Natural killer cell (primary cell): ENCODE measurements at places on chromosomes 7 and 10.
A peak's percentile ranks its signal among the peaks of the same experiment; 100 is the strongest.

GRCh38 chr7:82044497-82045080, 274.7 kb upstream of the HGF start:
- no peaks in the 10 kb centered on the region for H3K27me3 ChIP-seq
- no peaks in the 10 kb centered on the region for H3K36me3 ChIP-seq
- H3K4me1 ChIP-seq = no peaks in the 10 kb centered on the region
- no peak overlapping the region for H3K4me3 ChIP-seq
- no peak for DNase-seq
- H3K27ac ChIP-seq = no peak overlapping the region

DNA sequence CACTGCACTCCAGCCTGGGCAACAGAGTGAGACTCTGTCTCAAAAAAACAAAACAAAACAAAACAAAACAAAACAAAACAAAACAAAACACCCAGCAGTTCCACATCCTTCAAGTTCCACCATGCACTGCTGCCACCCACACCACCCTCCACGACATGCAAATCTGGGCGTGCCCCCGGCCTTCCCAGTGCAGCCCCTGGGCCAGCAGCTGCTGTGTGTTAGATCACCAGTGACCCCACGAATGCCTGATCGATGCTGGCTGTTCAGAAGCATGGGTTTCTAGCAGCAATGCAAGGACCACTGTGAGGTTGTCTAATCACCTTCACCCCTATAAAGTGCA, 36.3 kb downstream of the ELFN1 start:
- H3K27me3 ChIP-seq = no peaks in the 10 kb centered on the region
- H3K27ac ChIP-seq = no peak overlapping the region
- H3K36me3 ChIP-seq = no peaks in the 10 kb centered on the region
- no peak for DNase-seq
- H3K4me1 ChIP-seq = no peaks in the 10 kb centered on the region

DNA sequence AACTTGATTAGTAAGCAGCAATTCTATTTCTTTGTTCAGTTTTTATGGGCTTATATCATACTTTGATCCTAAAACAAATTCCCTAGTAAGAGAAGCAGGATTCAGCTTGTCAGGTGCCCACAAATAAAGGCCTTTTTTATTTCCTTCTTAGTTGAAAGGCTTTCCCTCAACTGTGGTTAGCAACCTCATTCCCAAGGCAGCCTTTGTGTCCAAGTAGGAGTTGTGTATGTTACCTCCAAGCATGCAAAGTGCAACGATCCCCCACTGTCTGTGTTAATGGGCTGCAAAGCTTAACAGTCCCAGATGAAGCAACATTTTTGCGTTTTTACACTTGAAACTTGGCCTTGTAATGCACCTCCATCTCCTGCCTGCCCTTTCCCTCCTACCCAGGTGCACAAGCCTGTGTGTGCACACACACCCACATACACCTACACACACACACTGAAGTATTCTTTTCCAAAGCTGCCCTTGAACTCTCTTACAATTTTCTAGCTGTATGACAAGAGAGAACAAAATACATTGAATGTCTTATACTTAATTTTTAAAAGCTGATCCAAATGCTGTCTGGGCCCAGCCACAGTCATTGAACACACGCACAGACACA, 278.2 kb downstream of the SNX13 start:
- no peaks in the 10 kb centered on the region for H3K4me1 ChIP-seq
- H3K4me3 ChIP-seq = no peak overlapping the region
- no peak for DNase-seq

DNA sequence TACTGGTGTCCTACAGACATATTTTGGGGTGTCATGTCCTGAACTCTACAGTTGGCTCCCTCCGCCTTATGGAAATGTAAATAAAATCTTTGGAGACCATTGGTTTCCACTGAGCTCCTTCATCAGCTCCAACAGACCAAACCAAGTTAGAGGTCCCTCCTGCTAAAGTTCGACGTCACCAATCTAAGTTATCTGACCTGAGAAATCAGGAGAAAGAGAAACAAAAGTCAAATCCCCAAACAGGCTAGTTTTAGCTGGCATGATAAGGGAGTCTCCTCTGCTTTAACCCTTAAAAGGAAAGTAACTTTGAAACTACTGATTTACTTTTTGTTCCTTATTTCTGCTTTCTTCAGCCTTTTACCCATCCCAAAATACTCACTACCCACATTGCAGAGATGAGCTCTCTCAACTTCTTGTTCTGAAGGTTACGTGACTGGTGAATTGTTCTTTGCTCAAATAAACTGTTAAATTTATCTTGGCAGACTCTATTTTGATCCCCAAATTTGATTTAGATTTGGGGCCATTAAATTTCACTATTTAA, 39.9 kb downstream of the AVL9 start:
- H3K36me3 ChIP-seq = peaks cover 3% of the 10 kb centered on the region
- no peak overlapping the region for H3K27ac ChIP-seq
- H3K27me3 ChIP-seq = no peaks in the 10 kb centered on the region
- no peak overlapping the region for H3K4me3 ChIP-seq
- DNase-seq = no peak
- peaks cover 5% of the 10 kb centered on the region for H3K4me1 ChIP-seq

GRCh38 chr7:116525298-116525912, 569 bp downstream of the CAV1 start:
- H3K4me1 ChIP-seq = peaks cover 25% of the 10 kb centered on the region
- no peak overlapping the region for H3K27ac ChIP-seq
- H3K4me3 ChIP-seq = peak overlapping the region; percentile 45
- H3K27me3 ChIP-seq = peaks cover 46% of the 10 kb centered on the region
- peak; percentile 58 for DNase-seq

DNA sequence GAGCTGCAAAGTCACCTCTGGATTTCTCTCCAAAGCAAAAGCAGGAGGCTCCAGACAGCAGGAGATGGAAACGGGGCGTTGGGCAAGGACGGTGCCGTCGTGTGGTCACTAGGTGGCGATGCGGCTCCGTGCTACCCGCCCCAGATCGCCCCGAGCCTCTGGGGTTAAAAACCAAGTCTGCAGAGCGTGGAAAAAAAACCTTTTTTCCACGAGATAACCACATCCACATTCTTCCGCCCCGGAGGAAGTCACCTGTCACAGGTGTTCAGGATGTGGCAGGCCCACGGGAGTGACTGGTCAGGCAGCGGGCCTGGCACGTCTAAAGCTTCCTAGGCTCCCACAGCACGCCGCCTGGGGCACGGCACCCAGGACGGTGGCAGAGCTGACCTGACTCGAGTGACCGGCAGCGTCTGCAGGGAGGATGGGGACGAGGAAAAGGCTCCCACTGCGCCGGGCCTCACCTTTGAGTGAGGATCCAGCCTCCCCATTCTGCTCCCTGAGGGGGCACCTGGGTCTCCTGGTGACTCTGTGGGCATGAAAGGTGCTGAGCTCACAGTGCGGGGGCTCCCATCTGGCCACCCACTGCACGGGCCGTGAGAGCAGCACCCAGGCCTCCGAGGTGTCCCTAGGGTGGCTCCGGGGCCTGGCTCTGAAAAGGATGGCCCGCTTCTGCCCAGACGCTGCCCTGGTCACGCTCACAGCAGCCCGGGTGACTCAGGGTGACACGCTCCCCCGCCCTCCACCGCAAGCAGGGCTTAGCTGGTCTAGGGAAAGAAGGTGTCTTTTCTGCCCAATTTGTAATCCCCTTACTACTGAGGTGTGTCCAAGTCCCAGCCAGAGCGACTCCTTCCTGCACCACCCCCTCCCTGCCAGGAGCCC, 71.3 kb upstream of the TNRC18 start:
- H3K27me3 ChIP-seq = no peaks in the 10 kb centered on the region
- H3K27ac ChIP-seq = peak overlapping the region; percentile 9
- H3K4me3 ChIP-seq = no peak overlapping the region
- peak; percentile 66 for DNase-seq
- H3K4me1 ChIP-seq = peaks cover 18% of the 10 kb centered on the region
- H3K36me3 ChIP-seq = peaks cover 4% of the 10 kb centered on the region
